ENCODE measurements at places on chromosomes 2 and 18.
A peak's percentile ranks its signal among the peaks of the same experiment; 100 is the strongest.

DNA sequence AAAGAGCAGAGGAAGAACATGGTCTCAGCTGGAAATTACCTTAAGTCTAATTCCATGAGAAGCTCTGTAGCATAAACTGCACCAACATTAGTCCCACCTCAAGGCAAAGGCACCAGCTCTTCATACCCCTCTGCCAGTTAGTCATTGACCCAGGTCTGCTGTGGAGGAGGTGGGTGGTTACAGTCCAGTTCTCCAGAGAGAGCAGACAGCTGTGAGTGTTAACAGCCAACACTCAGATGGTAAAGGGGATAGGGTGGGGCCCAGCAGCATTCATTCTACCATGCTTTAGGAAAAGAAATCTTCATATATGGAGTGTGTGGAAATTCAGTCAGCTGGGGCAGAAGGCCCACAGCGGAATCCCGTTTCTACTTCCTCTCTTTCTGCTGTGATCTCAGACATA lies 159.7 kb upstream of the FBXO11 start:
- no peak overlapping the region for H3K4me3 ChIP-seq
- no peak overlapping the region for H3K27ac ChIP-seq
- H3K27me3 ChIP-seq: no peaks in the 10 kb centered on the region
- no peak for DNase-seq

GRCh38 chr2:227655454-227655853 lies 11.2 kb upstream of the SCYGR5 start:
- H3K27ac ChIP-seq: no peak overlapping the region
- DNase-seq: no peak
- H3K27me3 ChIP-seq: no peaks in the 10 kb centered on the region
- H3K4me3 ChIP-seq: no peak overlapping the region
- no peaks in the 10 kb centered on the region for H3K36me3 ChIP-seq
- peaks cover 27% of the 10 kb centered on the region for H3K4me1 ChIP-seq

- H3K36me3 ChIP-seq: no peaks in the 10 kb centered on the region
- H3K4me3 ChIP-seq: no peak overlapping the region
Observed at GRCh38 chr2:238228700-238229099, 11.1 kb downstream of the HES6 start.

DNA sequence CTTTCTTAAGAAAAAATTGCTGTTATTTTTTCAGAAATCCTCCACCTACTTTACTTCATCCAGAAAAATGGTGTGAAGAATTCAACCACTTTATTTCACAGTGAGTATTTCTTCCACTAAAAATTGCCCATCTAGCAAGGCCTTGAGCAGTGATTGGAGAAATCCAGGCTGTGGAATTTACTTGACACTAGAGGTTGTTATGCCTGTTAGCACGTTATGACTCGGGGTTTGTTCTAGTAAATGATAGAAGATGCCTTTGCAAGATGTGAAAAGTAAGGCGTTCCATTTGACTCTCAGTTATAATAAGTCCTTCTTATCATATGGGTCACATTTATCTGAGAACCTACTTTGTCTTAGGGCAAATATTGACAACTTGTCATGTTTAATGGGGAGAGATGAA lies 157.4 kb downstream of the MYO3B start:
- no peak overlapping the region for H3K27ac ChIP-seq
- H3K4me3 ChIP-seq: no peak overlapping the region
- DNase-seq: no peak

DNA sequence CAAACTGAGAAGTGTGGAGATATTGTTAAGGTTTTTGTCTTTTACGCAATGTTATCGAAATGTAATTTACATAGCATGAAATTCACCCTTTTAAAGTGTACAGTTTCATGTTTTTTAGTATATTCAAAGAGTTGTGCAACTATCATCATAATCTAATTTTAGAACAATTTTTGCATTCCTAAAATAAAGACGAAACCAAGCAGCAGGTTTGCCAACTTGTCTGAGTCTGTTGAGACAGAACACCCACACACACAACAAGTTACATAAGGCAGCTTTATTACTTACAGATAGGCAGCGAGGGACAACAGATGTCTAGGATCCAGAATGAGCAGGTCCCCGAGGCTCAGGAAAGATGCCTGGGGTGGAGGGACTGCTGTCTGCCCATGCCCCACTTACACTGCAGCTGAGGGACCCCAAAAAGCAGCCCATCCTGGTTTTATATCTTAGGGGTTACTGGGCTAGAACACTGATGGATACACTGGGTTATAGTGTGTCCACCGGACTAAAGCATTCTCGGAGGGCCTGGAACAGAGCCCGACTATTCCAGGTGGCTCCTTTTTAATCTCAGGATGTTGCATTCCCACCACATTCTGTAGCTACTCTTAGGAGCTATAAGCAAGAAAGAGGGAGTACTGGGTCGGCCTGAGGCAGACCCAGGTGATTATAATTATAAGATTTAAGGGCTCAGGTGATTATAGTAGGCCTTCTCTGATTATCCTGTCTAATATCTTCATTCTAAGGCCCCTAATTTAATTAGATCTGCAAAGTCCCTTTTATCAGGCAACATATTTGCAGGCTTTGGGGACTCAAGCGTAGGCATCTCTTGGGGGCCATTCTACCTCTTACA lies 150.2 kb upstream of the DOK6 start:
- H3K4me1 ChIP-seq: no peaks in the 10 kb centered on the region
- H3K36me3 ChIP-seq: no peaks in the 10 kb centered on the region
- no peak overlapping the region for H3K4me3 ChIP-seq
- peaks cover 9% of the 10 kb centered on the region for H3K27me3 ChIP-seq

- no peak overlapping the region for H3K27ac ChIP-seq
- DNase-seq: no peak
- no peaks in the 10 kb centered on the region for H3K36me3 ChIP-seq
- H3K4me1 ChIP-seq: no peaks in the 10 kb centered on the region
- H3K4me3 ChIP-seq: peak overlapping the region; percentile 18
- H3K27me3 ChIP-seq: no peaks in the 10 kb centered on the region
Observed at GRCh38 chr18:3498698-3499471, 48.9 kb downstream of the TGIF1 start.

DNA sequence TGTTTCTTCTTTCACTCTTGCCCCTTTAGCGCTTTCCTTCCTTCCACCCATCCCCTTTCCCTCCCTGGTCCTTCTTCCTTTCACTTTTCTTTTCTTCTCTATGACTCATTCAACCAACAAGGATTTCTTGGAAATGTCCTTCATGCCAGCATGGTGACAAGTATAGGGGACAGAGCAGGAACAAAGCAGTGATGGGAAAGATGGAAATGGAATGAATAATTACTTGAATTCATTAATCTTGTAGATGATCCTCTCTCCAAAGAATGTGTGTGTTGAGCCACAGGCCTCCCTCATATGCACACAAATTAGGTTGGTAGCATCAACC lies 1.5 kb downstream of the VAMP5 start:
- DNase-seq: no peak
- H3K27me3 ChIP-seq: no peaks in the 10 kb centered on the region
- H3K36me3 ChIP-seq: peaks cover 3% of the 10 kb centered on the region

GRCh38 chr2:234377761-234378391 lies 119.0 kb downstream of the ARL4C start:
- H3K4me3 ChIP-seq: no peak overlapping the region
- H3K4me1 ChIP-seq: peaks cover 4% of the 10 kb centered on the region
- no peaks in the 10 kb centered on the region for H3K36me3 ChIP-seq
- no peak overlapping the region for H3K27ac ChIP-seq
- DNase-seq: no peak
- no peaks in the 10 kb centered on the region for H3K27me3 ChIP-seq

DNA sequence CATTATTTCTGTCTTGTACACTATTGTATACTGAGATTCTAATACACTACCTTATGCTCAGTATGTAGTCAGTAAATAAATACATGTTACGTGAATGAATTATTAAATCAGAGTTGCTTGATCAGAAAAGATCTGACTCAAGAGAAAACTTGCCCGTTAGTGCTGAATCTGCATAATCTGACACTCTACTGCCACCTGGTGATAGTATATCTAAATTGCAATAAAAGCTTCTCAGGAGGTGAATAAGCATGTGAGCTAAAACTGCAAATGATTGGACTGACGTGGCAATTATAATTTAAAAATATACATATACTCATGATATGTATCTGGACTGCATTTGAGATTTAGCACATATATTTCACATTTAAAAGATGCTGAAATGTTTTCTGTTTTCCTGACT lies 70.4 kb downstream of the KIAA1328 start:
- H3K4me1 ChIP-seq: no peaks in the 10 kb centered on the region
- no peaks in the 10 kb centered on the region for H3K27me3 ChIP-seq
- peaks cover 7% of the 10 kb centered on the region for H3K36me3 ChIP-seq
- DNase-seq: no peak

- no peak overlapping the region for H3K27ac ChIP-seq
- peaks cover 5% of the 10 kb centered on the region for H3K4me1 ChIP-seq
- DNase-seq: no peak
- no peaks in the 10 kb centered on the region for H3K27me3 ChIP-seq
Observed at GRCh38 chr2:162197069-162197825, 45.2 kb upstream of the GCG start.

GRCh38 chr2:240565333-240566202 lies 2.7 kb upstream of the RNPEPL1 start:
- peak; percentile 77 for DNase-seq
- H3K4me3 ChIP-seq: peak overlapping the region; percentile 5
- peak overlapping the region; percentile 87 for H3K27ac ChIP-seq
- H3K27me3 ChIP-seq: no peaks in the 10 kb centered on the region
- H3K4me1 ChIP-seq: peaks cover 28% of the 10 kb centered on the region
- H3K36me3 ChIP-seq: no peaks in the 10 kb centered on the region

DNA sequence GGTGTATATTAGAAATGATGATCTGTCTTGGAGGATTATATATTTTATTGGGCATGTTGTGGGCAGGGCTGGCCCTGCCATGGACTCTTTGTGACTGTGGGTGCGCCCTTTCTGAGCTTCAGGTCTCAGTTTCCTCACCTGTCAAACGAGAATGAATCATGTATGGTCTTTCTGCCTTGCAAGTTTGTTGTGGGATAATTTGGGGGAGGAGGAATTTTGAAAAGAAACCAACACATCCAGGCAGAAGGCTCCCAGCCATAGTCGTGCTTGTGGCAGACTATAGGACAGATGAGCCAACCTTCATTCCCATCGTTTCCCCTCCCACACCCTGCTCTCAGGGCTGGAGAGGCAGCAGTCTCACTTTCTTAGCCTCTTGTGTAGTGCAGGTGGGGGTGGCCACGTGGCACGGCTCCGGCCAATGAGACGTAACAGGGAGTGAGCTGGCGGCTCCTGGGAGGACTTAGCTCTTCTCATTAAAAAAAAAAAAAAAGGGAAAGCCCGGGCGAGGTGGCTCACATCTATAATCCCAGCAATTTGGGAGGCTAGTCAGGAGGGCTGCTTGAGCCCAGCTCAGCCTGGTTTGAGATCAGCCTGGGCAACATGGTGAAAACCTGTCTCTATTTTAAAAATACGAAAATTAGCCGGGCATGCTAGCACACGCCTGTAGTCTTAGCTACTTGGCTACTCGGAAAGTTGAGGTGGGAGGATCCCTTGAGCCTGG lies 63.1 kb downstream of the RHOB start:
- H3K27ac ChIP-seq: peak overlapping the region; percentile 61
- no peaks in the 10 kb centered on the region for H3K27me3 ChIP-seq
- H3K36me3 ChIP-seq: no peaks in the 10 kb centered on the region
- H3K4me1 ChIP-seq: peaks cover 20% of the 10 kb centered on the region

DNA sequence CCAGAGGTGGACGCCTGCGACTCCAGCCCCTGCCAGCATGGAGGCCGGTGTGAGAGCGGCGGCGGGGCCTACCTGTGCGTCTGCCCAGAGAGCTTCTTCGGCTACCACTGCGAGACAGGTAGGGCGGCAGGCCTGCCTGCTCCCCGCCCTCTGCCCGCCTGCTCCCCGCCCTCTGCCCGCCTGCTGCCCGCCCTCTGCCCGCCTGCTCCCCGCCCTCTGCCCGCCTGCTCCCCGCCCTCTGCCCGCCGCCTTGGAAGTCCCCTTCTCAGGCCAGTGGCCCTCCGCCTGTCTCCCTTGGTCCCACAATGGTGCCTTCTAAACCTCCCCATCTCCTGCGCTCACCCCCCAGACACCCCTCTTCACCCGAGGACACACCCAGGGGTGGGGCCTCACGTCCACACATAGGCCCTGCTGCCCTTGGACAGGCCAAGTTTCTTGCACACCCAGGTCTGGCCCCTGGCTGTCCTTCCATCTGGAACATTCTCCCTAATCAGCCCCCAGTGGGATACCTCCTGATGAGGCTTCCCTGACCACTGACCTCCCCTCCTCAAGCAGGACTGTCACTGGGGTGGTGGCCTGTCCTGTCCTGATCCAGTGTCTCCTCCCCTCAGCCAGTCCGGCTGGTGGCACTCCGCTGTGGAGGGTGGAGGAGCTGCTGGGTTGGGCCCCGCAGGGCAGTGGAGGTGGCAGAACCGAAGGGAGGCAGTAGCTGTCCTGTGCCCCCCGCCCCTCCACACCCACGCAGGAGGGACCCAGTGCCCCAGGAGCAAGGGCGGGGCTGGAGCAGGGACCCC lies 37.9 kb downstream of the MTERF4 start:
- H3K4me3 ChIP-seq: peak overlapping the region; percentile 17
- DNase-seq: no peak
- no peaks in the 10 kb centered on the region for H3K27me3 ChIP-seq
- H3K36me3 ChIP-seq: no peaks in the 10 kb centered on the region
- H3K27ac ChIP-seq: no peak overlapping the region
- no peaks in the 10 kb centered on the region for H3K4me1 ChIP-seq

GRCh38 chr2:240160291-240161086 lies 20.0 kb upstream of the OTOS start:
- H3K36me3 ChIP-seq: no peaks in the 10 kb centered on the region
- peak; percentile 37 for DNase-seq
- H3K4me3 ChIP-seq: no peak overlapping the region
- no peaks in the 10 kb centered on the region for H3K27me3 ChIP-seq
- no peak overlapping the region for H3K27ac ChIP-seq

DNA sequence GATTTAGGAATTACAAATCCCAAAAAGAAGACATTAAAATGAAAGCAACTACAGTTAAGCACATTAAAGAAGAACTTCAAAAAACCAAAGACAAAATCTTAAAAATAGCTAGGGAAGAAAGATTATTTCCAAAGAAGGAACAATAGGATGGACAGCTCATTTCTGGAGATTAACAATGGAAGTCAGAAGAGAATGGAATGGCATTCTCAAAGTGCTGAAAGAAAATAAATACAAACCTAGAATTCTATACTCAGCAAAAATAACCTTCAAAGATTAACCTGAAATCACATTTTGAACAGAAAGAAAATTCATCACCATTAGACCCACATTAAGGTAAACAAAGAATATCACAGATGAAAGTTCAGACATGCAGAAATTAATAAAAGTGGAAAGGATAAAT lies 229.2 kb downstream of the HDAC4 start:
- H3K4me3 ChIP-seq: no peak overlapping the region
- H3K27me3 ChIP-seq: no peaks in the 10 kb centered on the region
- no peak overlapping the region for H3K27ac ChIP-seq
- H3K4me1 ChIP-seq: no peaks in the 10 kb centered on the region
- no peak for DNase-seq
- H3K36me3 ChIP-seq: no peaks in the 10 kb centered on the region

- no peak overlapping the region for H3K27ac ChIP-seq
- no peaks in the 10 kb centered on the region for H3K4me1 ChIP-seq
- no peaks in the 10 kb centered on the region for H3K27me3 ChIP-seq
- DNase-seq: no peak
Observed at GRCh38 chr18:41216341-41217003, 738.6 kb upstream of the PIK3C3 start.

DNA sequence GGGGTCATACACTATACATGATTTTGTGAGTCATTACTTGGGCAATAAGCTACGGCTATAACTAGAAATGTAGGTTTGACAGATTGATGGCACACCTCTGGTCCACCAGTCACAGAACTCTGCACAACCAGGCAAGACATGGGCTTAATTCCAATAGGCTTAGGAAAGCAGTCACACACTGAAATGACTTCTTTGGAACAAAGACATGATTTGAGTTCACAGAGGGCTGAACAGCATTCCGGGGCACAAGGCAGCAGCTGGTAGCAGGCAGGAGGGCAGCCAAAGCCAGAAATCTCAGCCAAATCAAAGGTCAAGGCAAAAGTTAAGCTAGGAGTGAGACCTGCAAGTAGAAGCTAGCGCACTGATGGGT lies 27.4 kb downstream of the FABP1 start:
- no peak overlapping the region for H3K4me3 ChIP-seq
- H3K27ac ChIP-seq: no peak overlapping the region
- H3K4me1 ChIP-seq: peaks cover 6% of the 10 kb centered on the region
- H3K36me3 ChIP-seq: no peaks in the 10 kb centered on the region

Measured in RWPE2 (cell line).